ENCODE measurements at places on chromosomes 7 and 10.

DNA sequence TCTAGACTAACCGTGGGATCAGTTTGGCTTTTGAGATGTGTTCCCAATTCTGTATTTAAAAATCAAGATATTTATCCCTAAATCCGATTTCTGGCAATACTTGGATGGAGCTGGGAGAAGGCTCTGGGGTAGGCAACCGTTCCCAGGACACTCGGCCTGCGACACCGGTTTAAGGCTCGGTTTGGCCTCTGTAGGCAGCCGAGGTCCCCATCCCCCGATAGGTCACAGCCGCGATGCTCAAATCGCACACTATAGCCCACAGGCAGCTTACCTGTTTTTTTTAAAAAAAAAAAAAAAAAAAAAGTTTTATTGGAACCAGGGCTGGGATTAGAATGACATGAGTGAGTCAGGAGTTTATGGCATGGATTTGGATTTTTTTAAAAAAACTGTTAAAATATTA, 729 bp upstream of the TAF3 start:
- no peak for DNase-seq

- DNase-seq = no peak
Observed at GRCh38 chr10:21157664-21158063, 260.6 kb upstream of the NEBL start.

DNA sequence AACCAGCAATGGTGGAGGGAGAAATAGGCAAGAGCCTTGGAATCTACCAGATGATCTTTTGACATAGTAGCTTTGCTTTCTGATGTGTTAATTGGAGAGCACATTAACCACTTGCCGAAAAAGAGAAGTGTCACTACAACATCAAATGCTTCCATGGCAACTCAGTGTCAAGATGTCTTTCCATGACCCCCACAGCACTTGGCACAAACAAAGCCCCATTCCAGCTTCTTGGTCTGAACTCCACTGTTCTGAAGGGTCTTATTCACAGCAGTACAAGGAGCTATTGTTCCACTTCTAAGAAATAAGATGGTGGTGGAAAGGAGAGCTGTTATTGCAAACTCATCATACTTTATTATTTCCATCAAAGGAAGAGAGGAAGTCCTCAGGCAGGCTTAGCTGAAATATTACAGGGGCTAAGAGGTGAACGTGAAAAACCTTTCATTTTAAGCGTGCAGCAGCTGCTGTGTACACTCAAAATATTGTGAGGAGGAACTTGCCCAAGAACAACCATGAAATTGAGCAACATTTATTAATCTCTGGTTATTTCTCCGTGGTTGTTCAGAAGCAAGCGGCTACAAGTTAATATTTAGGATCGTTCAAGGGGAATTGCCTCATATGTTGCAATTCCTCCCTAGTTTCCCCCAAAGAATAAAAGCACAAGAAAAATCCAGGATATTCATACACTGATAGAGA, 354.8 kb upstream of the CELF2 start:
- no peak for DNase-seq

- no peak for DNase-seq
Observed at GRCh38 chr10:122532601-122533296, 27.8 kb upstream of the DMBT1 start.

GRCh38 chr7:88115258-88115796, 104.5 kb downstream of the SRI start:
- no peak for DNase-seq
